Upper lobe of right lung (tissue), 1 donor: ENCODE measurements at places on chromosomes 7 and 10.

GRCh38 chr7:23956772-23957576 is 247.0 kb downstream of the STK31 start:
- DNase-seq, result no peak

- no peak for DNase-seq
Observed at GRCh38 chr10:77310288-77310840, 327.2 kb downstream of the KCNMA1 start.

DNA sequence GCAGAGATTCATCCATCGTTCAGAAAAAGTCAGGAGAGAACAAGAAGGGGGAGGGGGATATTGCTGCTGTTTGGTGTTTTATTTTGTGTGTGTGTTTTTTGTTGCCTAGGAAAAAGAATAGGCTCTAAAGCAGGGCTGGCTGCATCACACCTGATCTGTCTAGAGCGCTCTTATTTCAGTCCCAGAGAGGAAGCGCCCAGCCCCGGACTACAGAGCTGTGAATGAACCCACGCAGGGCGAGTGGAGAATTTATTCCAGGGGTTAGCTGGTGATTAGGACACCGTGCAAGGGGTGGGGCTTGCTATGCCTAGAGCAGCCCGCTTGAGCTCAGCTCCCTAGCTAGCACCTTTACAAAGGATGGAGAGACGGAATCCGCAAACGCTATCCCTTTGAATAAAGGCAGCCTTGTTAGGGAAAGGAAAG is 621 bp upstream of the FAM13C start:
- peak; percentile 66 for DNase-seq

GRCh38 chr10:17353568-17354300 is 100.7 kb downstream of the ST8SIA6 start:
- no peak for DNase-seq

- DNase-seq, result no peak
Observed at GRCh38 chr10:95834406-95834805, 73.4 kb upstream of the CC2D2B start.

DNA sequence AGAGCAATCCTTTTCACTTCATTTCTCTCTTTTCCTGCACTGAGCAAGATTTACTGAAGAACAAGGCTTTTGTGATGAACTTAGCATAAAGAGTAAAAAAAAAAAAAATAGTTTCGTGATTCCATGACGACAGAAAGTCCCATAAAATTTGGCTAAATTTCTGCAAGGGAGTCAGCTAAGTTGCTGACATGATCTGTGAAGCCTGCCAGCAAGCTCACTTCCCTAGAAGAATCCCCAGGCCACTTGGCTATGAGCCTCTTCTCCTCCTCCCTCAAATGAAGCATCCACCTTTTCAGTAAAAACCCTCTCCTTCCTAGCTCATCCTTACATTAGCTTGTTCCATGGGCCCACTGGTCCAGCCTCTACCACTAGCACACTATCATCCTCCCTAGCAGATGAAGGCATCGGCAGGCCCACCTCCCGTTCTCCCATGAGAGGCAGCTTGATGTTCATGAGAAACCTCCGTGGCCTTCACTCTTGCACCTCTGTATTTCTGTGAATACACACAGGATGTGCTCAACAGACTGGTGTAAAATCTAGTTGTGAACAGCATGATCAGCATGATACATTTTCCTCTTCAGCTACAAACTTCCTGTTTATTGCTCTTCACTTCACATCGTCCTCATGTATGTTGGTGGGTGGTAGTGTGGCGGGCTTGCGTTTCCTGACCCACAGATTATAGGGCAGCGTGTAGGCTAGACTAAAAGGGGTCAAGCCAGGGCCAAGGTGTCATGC is 30.9 kb downstream of the GIMAP8 start:
- no peak for DNase-seq

DNA sequence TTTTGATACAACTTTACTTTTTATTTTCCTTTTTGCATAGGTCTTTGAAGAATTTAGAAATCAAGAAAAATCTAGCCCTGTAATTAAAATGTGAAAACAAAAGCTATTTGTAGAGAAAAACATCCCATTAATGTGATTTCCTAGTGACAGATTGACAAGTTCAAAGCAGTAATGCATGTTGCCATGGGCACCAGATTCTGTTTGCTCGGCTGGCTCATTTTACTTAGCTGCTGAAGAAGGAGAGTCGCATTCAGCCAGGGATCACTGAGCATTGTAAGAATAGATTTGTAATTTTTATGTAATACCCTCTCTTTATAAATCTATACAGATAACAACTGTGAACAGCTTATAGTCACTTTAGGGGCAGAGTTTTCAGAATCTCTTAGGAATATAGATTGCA is 28.5 kb downstream of the DNAJB9 start:
- no peak for DNase-seq

- DNase-seq, result no peak
Observed at GRCh38 chr10:71631007-71631861, 88.3 kb downstream of the C10orf105 start.

DNA sequence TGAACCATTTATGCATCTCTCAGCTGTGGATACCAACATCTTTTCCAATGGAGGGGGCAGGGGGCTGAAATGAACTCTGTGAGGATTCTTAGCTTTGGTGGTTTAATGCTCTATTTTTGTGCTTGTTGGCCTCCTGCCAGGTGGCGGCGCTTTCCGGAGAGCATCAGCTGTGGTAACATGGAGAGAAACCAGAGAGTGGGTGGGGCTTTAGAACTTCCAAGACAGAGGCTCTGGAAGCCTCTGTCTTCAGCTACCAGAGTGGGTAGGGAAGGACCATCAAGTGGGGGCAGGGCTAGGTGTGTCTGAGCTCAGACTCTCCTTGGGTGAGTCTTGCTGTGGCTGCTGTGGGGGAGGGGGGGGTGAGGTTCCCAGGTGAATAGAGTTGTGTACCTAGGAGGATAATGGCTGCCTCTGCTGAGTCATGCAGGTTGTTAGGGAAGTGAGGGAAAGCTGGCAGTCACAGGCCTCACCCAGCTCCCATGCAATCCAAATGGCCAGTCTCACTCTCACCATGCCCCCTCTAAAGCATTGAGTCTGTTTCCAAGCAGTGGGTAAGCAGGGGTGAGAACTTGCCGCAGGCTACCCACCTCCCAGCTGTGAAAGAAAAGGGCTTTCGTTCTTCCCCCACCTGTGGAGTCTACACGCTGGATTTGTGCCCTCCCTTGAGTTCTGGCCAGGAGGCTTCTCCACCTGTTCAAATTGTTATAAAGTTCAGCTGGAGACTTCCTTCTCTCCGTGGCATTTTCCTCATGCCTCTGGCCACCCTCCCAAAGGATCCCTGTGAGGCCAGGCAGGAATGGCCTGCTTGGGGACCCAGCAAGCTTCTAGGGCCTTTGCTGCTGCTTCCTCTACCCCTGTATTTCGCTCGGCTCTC is 527.0 kb downstream of the NEBL start:
- DNase-seq, result no peak

DNA sequence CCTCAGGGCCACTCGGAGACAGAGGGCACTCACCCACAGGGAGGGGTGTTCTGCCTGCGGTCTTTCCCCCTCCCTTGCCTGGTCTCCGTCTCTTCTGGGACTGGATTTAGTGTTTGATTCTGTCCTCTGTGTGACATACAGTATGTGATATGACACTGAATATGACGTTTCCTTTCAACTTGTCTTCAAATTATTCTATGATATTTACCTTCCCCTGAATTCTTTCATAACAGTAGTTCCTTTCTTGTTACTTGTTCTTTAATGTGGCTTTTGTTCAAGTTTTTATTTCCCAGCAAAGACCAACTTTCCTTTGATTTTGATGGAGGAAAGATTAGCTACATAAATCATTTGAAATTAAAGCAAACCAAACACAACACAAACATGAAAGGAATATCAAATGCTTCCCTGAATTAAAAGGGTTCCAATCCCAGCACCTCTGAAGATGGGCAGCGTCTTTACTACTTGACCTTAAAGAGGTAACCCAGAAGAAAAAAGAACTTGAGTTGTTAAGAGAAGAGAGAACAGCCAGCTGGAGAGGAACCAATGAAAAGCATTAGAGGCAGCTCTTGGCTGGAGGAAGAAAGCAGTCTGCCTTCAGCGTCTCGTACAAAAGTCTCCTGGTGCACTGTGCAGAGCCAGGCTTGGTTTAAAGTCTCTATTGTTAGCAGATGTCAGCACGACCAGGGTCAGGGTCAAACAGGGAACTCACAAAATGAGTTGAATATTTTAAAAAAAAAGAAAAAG is 18.3 kb upstream of the RHEB start:
- DNase-seq, result no peak

DNA sequence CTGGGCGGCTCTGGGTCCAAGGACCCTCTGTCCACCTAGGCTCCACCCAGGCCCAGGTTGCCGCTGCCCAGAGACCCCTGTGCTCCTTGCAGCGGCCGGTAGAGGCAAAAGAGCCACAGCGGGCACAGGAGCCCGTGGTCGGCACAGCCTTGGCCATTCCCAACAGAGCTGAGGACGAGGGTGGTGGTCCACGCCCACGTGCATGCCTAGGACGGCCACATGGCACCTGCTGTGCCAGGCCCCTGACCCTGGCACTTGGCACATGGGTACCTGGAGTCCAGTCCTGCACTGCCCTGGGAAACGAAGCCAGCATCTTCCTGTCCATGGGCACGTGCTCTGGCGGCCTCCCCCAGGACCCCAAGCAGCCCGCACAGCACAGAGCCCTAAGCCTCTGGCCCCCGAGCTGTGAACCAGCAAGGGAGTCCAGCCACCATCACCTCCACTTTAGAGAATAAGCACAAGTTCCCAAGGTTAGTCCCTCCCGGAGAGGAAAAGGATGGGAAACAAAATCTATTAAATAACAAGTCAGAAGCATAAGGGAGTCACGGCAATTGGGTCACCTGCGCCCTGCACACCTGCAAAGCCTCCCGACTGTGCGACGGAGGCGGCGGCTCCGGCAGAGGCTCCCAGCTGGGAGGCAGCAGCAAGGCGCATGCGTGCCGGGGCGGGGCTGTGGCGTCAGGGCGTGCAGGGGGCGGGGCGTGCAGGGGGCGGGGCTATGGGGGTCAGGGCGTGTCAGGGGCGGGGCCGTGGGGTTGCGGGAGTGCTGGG is 59.1 kb downstream of the STK32C start:
- peak; percentile 80 for DNase-seq

- DNase-seq, result no peak
Observed at GRCh38 chr7:130379532-130379920, 768 bp upstream of the CPA1 start.

DNA sequence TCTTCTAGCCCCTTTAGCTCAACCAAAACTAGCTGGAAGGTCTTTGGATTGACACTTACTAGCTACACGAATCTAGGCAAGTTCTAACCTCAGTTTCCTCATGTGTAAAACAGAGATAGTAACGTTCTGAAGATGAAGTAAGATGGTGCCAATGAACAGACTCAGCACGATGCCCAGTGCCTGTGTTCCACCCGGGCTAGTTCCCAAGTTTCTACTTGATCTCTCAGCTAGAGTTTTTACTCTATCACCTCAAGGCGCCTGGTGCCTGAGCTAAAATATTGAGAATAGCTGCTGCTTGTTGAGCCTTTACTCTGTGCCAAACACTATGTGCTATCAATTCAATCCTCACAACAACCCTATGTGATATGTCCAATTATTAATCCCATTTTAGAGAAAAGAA is 1.4 kb upstream of the PPP1R3C start:
- DNase-seq, result no peak

DNA sequence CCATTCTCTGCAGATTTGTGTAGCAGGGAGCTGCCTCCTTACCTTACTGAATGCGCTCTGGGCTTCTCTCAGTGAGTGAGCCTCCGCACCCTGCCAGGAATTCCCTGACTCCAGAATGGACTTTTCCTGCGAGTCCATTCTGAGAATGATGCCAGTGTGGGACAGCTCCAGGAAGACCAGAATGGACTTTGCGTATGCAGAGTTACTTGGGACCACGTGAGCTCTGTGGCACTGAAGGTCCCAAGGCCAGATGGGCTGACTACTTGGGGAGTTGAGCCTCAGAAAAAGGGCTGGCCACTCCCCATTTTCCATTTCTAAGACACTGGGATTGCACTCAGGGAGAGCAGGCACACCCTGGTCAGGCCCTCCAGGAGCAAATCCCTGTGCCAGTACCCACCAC is 324.7 kb upstream of the ZMIZ1 start:
- no peak for DNase-seq

DNA sequence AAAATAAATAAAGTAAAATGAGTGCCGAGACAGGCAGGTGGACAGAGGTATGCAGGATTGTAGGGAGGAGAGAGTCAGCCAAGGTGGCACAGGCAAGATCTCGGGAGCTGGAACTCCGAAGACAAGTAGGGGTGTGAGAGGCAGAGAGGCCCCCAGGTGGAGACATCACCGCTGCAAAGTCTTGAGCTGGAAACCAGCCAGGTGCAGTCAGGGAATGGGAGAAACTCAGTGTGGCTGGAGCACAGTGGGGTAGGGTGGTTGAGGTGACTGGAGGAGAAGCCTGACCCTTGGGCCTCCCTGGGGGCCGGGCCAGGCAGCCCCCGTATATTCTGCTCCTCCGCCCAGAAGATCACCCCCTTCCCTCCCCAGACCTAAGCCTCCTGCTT is 4.2 kb downstream of the EPHB4 start:
- no peak for DNase-seq

GRCh38 chr7:51019191-51019844 is 236.6 kb upstream of the GRB10 start:
- DNase-seq, result no peak

DNA sequence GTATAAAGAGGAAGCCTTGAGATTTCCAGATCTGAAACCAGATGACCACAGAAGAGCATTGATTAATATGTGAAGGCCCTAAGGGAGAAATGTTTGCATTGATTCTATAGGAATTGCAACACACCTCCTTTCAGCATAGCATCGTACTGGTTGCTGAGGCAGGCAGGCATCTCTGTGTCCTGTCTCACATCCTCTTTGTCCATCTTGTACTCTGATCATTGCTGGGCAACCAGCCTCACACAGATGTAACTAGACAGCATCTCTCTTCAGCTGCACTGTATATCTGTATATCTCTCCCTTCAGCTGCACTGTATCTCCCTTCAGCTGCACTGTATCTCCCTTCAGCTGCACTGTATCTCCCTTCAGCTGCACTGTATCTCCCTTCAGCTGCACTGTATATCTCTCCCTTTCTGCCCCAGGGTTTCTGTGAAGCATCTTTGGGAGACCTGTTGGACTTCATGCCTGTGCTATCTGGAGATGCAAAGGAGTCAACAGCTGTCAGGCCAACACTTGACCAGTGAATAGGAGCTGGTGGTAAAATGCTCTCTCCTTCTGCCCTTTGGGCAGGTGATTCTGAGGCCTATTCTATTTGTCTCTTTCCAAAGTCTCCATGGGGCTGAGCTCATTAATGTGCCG is 40.3 kb downstream of the TMEM178B start:
- no peak for DNase-seq

- peak; percentile 80 for DNase-seq
Observed at GRCh38 chr10:11162828-11163599, 145.3 kb downstream of the CELF2 start.

- no peak for DNase-seq
Observed at GRCh38 chr7:101465576-101466196, 103.0 kb downstream of the COL26A1 start.

- no peak for DNase-seq
Observed at GRCh38 chr10:1130995-1131790, 75.0 kb downstream of the WDR37 start.

- DNase-seq, result no peak
Observed at GRCh38 chr10:91590904-91591796, 41.7 kb downstream of the PPP1R3C start.

DNA sequence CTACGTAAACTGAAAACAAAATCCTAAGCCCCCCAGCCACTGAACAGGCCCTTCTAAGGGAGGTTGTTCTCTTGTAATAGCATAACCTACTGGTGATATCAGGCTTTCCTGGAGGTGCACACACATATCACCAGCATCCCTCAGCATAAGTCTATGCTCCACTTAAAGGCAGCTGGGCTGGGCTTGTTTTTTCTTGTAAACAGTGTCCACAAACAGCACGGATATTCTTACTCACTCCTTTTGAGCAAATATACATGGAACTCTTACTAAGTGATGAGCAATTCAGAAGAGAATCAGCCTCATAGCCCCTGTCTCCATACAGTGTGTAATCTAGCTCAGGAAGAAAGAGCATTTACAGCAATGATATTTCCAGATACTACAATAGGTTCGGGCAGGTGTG is 2.4 kb downstream of the LRIT1 start:
- no peak for DNase-seq
